Body of pancreas (tissue), 4 donors: ENCODE measurements at places on chromosomes 1 and 21.

DNA sequence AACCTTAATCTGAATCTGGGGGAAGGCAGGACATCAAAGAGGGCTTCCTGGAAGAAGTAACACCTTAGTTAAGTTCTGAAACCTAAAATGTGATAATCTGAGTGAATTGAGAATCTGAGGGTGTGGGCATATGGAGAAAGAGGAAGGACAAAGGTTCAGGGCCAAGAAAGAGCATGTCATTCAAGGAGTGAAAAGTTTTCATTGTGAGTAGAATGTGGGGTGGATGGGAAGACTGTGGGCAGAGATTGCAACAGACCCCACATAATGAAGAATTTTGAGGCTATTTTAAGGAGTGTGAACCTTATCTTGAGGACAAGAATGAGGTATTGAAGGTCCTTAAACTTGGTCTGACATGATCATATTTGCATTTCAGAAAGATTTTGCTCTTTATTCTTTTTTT lies 227.2 kb downstream of the PTGER3 start:
- no peak for DNase-seq
- no peaks in the 10 kb centered on the region for H3K36me3 ChIP-seq
- H3K27ac ChIP-seq: no peak overlapping the region

GRCh38 chr1:106912131-106912530 lies 144.3 kb upstream of the PRMT6 start:
- DNase-seq: no peak
- H3K4me1 ChIP-seq: no peaks in the 10 kb centered on the region
- H3K27ac ChIP-seq: no peak overlapping the region

- H3K4me3 ChIP-seq: no peak overlapping the region
- peak; percentile 72 for DNase-seq
- H3K27ac ChIP-seq: no peak overlapping the region
- peaks cover 40% of the 10 kb centered on the region for H3K36me3 ChIP-seq
Observed at GRCh38 chr1:151534662-151535278, 5.3 kb upstream of the TUFT1 start.

- no peaks in the 10 kb centered on the region for H3K36me3 ChIP-seq
- H3K4me3 ChIP-seq: no peak overlapping the region
- no peak for DNase-seq
- H3K27ac ChIP-seq: no peak overlapping the region
- no peaks in the 10 kb centered on the region for H3K4me1 ChIP-seq
- no peaks in the 10 kb centered on the region for H3K27me3 ChIP-seq
Observed at GRCh38 chr1:54239631-54240031, 39.7 kb downstream of the MRPL37 start.

- H3K36me3 ChIP-seq: no peaks in the 10 kb centered on the region
- H3K4me3 ChIP-seq: no peak overlapping the region
- no peaks in the 10 kb centered on the region for H3K27me3 ChIP-seq
- no peaks in the 10 kb centered on the region for H3K4me1 ChIP-seq
- DNase-seq: peak; percentile 3
- H3K27ac ChIP-seq: no peak overlapping the region
Observed at GRCh38 chr1:56146449-56146848, 432.9 kb downstream of the PLPP3 start.

- no peak overlapping the region for H3K4me3 ChIP-seq
- no peak overlapping the region for H3K27ac ChIP-seq
- no peaks in the 10 kb centered on the region for H3K27me3 ChIP-seq
Observed at GRCh38 chr1:60982539-60982938, 99.8 kb upstream of the NFIA start.

- no peaks in the 10 kb centered on the region for H3K27me3 ChIP-seq
- H3K27ac ChIP-seq: no peak overlapping the region
- no peak for DNase-seq
Observed at GRCh38 chr1:195236991-195237889, 1371.0 kb downstream of the KCNT2 start.

DNA sequence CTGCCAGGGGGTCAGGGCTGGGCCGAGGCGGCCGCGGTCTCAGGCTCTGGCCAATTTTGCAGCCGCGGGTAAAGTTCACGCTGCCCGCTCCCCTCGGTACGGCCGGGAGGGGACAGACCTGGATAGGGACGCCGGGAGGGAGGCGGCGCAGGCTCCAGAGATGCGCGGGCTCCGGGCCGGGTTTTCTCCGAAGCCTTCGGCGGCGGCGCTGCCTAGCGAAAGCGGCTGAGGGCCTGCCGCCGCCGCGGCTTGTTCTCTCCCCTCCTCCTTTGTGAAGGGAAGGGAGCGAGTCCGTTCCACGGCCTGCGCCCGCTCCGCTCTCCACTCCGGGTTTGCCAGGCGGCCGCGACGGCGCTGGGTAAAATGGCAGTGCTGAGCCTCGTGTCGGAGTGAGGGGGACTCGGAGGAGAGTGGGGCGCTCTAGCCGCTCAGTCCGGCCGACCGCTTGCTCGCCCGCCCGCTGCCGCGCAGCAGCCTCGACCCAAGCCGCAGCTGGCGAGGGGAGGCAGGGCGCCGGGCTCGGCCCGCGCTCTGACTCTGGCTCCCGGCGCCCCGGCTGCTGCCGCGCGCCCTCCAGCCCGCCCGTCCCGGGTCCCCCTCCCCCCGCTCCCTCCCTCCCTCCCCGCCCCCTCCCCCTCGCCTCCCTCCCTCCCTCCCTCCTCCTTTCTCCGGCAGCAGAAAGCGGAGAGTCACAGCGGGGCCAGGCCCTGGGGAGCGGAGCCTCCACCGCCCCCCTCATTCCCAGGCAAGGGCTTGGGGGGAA lies at the start of gene ARID1A:
Gene ARID1A, plus strand, starts transcription at position 660 of the 763 bp plus-strand sequence. CDS start 389 bp downstream, outside the sequence.
- H3K27ac ChIP-seq: peak within 1 kb of the TSS; percentile 99
- peak within 1 kb of the TSS; percentile 94 for H3K4me3 ChIP-seq
- DNase-seq: peak; percentile 96
- H3K27me3 ChIP-seq: no peaks in the 10 kb centered on the region
- H3K36me3 ChIP-seq: no peaks in the 10 kb centered on the region

DNA sequence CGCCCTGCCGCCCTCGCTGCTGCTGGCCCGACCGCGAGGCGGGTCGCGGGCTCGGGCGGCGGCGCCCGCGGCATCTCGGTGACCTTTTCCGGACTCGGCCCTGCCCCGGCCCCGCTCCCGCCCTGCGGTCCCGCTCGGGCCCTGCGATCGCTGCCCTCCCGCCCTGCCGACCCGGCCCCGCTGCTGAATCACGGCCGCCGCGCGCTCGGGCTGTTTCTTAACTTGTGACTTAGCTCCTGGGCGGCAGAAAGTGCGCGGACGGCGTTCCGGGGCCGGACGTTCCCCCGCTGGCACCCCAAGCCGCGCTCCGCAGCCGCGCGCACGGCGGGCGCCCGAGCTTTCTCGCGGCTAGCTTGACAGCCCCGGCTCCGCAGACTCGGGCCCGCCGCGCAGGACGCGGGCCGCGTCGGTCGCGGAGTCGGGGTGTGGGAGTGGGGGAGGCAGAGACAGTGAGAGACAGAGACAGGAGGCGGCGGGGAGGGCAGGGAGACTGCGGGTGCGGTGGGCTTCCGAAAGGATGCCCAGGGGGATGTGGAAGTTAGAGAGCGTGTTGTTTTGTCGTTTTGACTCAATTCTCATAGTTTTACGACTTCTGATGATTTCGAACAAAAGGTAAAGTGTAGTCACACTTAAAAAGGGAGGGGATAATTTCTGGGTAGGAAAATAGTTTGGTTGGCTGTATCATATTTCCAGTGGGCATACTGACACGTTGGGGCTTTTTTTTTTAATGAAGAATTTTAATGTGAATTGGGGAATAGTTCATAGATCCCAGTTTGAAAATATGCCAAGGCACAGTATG lies 49.8 kb downstream of the PRDM2 start:
- H3K4me3 ChIP-seq: peak overlapping the region; percentile 77
- H3K27me3 ChIP-seq: no peaks in the 10 kb centered on the region
- H3K27ac ChIP-seq: peak overlapping the region; percentile 94
- H3K36me3 ChIP-seq: no peaks in the 10 kb centered on the region
- H3K4me1 ChIP-seq: peaks cover 39% of the 10 kb centered on the region
- peak; percentile 65 for DNase-seq

GRCh38 chr1:196933531-196934189 lies 9.9 kb upstream of the CFHR2 start:
- no peak for DNase-seq
- no peaks in the 10 kb centered on the region for H3K27me3 ChIP-seq
- H3K4me1 ChIP-seq: no peaks in the 10 kb centered on the region

GRCh38 chr1:152036267-152037216 lies at the start of gene S100A11:
Gene S100A11, minus strand, starts transcription at chr1:152037004. Its CDS starts 89 bp downstream, at chr1:152036915.
- DNase-seq: peak; percentile 91
- H3K4me1 ChIP-seq: peaks cover 28% of the 10 kb centered on the region

DNA sequence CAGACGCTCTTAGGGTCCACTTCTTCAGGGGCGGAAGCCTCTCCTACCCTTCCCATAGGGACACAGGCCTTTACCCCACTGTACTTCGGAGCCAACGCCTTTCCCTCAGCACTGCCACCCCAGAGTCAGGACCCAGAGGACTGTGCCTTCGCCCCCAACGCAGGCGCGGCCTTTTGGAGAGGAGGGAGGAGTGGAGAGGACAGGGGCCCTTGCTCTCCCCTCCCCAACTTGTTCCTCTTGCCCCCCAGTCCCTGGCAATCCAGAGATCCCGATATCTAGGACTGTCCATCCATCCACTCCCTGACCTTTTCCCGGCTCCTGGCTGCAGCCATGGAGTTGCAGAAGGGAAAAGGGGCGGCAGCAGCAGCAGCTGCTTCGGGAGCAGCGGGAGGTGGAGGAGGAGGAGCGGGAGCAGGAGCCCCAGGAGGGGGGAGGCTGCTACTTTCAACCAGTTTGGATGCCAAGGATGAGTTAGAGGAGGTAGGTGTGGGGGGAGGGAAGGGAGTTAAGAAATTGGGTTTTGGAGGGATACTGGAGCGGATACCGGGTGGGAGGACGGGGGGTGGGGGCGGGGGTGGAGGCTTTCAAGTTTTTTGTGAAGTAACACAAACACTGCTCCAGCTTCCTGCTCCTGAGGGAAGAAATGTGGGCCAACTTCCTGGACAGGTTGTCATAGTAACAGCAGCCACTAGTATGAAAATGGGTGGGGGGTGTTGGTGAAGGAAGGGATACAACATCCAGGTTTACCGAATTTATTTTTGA lies 636 bp downstream of the INTS3 start:
- peaks cover 35% of the 10 kb centered on the region for H3K4me1 ChIP-seq
- H3K27ac ChIP-seq: peak overlapping the region; percentile 94
- peak overlapping the region; percentile 69 for H3K4me3 ChIP-seq
- H3K36me3 ChIP-seq: no peaks in the 10 kb centered on the region
- DNase-seq: peak; percentile 81

GRCh38 chr1:36625253-36625934 lies 142.7 kb upstream of the CSF3R start:
- no peak overlapping the region for H3K27ac ChIP-seq
- H3K36me3 ChIP-seq: no peaks in the 10 kb centered on the region
- H3K4me1 ChIP-seq: peaks cover 12% of the 10 kb centered on the region
- H3K27me3 ChIP-seq: no peaks in the 10 kb centered on the region

DNA sequence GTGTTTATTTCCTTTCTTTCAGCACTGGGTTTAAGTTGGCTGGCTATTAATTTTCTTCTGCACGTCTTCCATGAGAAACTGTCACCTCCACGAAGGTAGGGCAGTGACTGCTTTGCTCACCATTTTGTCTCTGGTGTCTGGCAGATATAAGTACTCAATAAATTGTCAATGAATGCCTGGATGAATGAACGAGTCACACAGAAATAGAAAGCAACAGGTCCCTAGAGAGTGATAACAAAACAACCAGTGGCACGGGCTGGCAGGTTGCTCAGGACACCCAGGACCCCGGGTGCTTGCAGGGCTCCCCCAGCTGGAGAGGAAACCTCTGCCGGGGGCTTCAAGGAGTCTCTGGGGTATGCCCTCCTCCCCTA lies 3.2 kb upstream of the MYOC start:
- no peak overlapping the region for H3K4me3 ChIP-seq
- DNase-seq: no peak
- H3K27me3 ChIP-seq: no peaks in the 10 kb centered on the region
- H3K4me1 ChIP-seq: peaks cover 8% of the 10 kb centered on the region

- H3K27ac ChIP-seq: no peak overlapping the region
- no peaks in the 10 kb centered on the region for H3K4me1 ChIP-seq
- no peak for DNase-seq
- H3K4me3 ChIP-seq: no peak overlapping the region
- no peaks in the 10 kb centered on the region for H3K36me3 ChIP-seq
- no peaks in the 10 kb centered on the region for H3K27me3 ChIP-seq
Observed at GRCh38 chr21:27580276-27580675, 613.4 kb upstream of the ADAMTS5 start.

GRCh38 chr1:223352944-223353343 lies 11.0 kb downstream of the SUSD4 start:
- DNase-seq: no peak
- H3K27me3 ChIP-seq: no peaks in the 10 kb centered on the region
- no peak overlapping the region for H3K4me3 ChIP-seq
